ENCODE measurements at places on chromosomes 4 and X.

- DNase-seq: no peak
These were observed 11.5 kb downstream of the CXCL2 start for GRCh38 chr4:74087481-74087880.

DNA sequence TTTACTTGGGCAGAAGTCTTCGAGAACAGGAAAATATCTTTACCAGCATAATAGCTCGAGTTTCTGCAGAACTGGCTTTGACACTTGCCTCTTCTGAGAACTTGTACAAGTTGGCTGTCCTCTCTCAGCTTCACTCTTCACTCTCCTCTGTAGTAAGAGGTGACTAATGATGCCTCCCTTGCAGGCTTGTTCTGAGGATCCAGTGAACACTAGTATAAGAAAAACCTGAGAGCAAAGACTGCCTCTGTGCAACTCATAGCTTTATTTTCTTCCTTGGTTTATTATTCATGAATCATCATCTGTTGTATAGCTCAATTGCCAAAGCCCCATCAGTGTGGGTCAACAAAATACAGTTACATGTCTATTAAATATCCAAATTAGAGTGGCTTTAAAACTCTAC lies 266.7 kb upstream of the CLNK start:
- no peak for DNase-seq

- DNase-seq: no peak
These were observed 209.5 kb upstream of the PACRGL start for GRCh38 chr4:20490734-20491133.

DNA sequence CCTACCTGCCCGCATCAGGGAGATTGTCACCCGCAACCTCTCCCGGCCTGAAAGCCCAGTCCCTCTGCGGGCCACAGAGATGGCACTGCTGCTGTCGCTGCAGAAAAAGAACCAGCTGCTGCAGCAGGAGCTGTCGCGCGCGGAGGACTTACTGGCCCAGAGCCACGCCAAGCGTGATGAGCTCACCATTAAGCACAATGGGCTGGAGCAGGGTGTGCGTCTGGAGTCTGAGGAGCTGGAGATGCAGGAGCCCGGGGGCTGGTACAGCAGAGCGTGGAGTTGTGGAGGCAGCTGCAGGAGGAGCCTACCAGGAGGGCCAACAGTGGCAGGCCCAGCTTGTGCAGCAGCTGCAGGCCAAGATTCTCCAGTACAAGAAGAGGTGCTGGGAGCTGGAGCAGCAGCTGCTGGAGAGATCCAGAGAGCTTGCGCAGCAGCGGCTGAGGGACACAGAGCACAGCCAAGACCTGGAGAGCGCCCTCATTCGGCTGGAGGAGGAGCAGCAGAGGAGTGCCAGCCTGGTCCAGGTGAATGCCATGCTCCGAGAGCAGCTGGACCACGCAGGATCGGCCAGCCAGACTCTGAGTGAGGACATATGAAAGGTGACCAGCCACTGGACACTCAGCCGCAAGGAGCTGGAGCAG lies 11.3 kb downstream of the SMIM10L2A start:
- DNase-seq: no peak

DNA sequence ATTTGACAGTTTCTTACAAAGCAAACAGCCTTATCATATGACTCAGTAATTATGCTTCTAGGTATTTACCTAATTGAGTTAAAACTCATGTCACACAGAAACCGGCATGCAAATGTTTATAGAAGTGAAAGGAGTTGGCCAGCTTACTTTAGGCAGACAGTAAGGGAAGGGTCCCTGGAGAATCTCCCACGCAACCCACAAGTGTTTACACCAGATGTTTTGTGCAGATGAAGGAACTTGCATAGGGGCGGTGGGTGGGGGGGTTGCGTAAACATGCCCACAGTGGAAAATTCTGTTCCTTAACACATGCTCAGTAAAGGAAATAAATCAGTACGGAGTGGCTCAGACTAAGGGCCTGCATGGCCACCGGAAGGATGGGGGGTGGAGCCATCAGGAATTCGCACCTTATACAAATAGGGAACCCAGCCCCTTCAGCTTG lies 330.5 kb upstream of the AADAT start:
- no peak for DNase-seq

GRCh38 chr4:110959041-110959643 lies 336.3 kb upstream of the PITX2 start:
- no peak for DNase-seq

GRCh38 chr4:11179796-11180195 lies 248.9 kb downstream of the HS3ST1 start:
- no peak for DNase-seq

DNA sequence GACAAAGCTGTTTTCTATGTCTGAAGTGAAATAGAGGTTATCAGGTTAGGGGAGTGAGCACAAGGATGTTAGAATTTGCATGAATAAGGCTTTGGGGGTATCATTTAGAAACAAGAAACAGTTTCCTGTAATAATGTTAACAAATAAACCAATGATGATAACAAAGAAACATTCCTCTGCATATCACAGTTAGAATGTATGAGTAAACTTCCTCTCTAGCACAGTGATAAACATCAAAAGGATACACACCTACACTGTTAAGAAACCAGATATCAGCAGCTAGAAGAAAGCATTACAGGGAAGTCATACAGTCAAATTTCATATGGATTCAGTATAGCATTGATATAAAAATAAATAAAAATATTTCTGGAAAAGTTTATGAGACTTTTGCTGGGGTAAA lies 340.0 kb upstream of the MAGEB16 start:
- no peak for DNase-seq

DNA sequence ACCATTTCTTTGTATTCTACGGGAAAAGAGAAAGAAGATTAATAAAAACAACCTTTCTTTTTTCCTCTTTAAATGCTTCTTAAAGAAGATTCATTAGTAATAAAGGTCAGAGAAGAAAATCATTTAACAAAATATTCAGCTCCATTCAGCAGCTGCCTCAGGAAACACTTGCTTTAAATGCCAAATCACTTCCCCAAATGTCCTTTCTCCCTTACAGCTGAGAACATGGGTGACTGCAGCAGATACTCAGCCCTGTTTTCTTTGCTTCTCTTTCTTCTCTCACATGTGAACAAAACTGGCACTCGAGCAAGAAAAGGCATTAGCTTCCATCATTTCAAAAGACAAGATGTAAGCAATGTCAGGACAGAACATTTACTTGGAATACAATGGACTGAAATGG lies 120.2 kb downstream of the INPP4B start:
- DNase-seq: no peak

DNA sequence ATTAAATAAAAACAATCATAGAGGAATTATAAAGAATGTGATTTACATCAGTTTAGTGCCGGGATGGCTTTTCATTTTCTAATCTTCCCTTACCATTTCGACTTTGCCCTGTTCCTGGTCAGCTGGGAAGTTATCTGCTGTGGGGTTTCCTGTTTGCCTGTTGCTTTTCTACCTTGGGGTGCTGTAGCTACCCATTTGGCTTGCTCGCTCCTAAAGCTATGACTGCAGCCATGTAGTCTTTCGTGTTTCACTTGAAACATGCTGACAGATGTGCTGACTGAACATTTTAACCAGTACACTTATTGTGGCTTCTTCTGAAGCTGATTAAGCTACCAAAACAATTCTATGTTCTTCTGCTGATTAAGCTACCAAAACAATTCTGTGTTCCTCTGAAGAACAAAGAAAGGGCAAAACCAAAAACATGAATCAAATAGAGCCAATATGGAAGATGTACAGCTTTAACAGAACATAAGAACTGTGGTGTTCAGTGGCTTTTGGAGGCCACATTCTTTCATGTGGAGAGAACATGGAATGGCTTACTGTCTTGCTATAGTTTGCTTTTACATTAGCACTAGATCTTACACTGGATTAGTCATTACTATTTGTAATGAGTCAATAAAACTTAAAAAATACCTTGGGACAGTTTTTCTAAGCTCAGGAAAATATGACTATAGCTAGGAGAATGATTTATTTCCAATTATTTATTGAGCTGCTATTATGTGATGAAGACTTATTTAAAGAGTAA lies 440.4 kb downstream of the SPRY1 start:
- no peak for DNase-seq

GRCh38 chr4:54513204-54513603 lies 144.6 kb upstream of the KIT start:
- no peak for DNase-seq

DNA sequence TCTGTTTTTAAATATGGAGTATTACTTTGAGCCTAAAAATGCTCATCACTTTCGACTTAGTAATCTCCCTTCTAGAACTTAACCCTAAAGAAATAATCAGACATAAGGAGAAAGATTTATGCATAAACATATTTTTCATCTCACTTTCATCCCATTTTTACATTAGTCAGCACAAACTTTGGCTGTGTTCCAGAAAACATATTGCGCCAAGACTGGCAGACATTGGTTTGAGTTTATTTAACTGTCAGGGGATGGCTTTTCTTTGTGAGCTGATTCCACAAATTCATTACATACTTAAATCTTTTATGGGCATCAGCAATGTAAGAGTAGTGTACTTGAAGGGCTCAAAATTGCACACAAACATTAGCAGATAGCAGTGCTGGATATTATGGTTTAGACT lies 23.7 kb downstream of the MAOA start:
- no peak for DNase-seq

DNA sequence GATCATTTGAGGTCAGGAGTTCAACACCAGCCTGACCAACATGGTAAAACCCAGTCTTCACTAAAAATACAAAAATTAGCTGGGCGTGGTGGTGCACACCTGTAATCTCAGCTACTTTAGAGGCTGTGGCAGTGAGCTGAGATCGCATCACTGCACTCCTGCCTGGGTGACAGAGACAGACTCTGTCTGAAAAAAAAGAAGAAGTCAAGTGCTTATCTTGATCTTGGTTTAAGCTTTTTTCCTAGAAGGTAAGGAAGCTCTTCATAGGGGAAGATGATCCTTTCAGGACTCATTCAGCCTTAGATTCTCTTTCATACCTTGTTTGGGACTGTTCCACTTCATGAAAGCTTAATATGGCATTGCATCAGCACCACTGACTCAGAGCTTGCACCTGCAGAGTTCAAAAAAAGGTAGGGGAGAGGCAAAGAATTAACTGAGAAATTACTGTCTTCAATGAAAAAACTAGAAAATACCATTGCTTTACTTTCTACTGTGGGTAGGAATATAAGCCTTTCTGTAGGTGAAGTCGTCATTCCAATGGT lies 70.8 kb upstream of the EPGN start:
- DNase-seq: no peak

GRCh38 chr4:81380437-81380836 lies 91.3 kb downstream of the RASGEF1B start:
- DNase-seq: no peak

DNA sequence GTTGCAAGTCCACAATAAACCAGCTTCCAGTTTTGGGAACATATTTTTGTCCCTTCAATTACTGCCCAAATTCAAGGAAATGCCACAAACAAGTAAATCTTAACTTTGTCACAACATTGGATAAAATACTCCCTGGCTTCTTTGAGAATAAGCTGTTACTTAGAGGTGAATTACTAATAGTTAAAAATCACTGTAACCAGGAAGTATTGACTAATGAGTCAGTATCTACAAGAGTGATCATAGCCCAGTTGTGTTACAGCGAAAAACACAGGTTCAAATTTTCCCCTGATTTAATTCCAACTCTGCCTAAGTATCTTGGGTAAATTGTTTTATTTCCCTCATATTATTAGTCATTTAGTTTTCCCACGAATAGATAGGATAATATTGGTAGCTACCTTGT lies 291.2 kb upstream of the PPARGC1A start:
- DNase-seq: no peak

Measured in natural killer cell (primary cell).